Stimulated activated CD4-positive, alpha-beta T cell treated with anti-CD3 and anti-CD28 coated beads, Interleukin-12 subunit alpha, Interleukin-12 subunit beta, amount 100 ng/mL, for 4 hours (primary cell): ENCODE measurements at places on chromosomes 1 and 21.

- no peak for DNase-seq
Observed at GRCh38 chr21:33775100-33775828, 133.0 kb downstream of the ITSN1 start.

DNA sequence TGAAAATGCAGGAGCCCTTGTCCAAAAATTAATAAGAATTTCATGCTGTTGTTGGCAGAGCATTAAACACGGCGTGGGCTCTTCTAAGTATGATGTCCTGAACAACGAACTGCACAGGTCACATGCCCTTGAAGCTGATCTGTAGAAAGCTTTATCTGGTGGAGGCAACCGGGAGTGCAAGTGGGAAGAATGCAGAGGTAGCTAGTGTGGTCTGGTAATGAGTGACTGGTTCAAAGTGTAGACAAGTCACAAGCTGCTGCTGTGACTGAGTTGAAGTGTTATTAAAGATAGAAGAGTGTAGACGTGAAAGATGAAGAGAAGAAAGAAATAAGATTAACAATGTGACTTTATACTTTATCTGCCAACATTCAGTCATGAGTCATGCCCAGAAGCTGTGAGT, 361.9 kb downstream of the TTLL7 start:
- DNase-seq: no peak

DNA sequence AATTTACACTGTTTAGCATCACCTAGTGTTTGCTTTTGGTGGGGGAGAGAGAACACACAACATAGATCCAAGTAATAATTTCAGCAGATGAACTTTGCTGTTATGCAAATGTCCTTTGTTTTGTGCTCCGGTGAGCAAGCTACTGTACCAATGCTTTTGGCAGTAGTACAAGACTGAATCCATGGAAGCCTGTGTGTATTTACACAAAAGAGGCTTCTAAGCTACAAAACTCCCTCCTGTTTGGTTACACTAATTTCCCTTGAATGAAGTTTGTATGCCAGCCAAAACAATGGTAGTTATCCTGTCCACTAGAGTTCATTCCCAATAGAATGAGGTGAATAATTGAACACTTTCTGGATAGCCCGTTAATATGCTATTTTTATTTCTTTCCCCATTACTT, 320.5 kb downstream of the KCTD3 start:
- no peak for DNase-seq

GRCh38 chr1:86000601-86001000, 156.0 kb downstream of the COL24A1 start:
- DNase-seq: no peak

DNA sequence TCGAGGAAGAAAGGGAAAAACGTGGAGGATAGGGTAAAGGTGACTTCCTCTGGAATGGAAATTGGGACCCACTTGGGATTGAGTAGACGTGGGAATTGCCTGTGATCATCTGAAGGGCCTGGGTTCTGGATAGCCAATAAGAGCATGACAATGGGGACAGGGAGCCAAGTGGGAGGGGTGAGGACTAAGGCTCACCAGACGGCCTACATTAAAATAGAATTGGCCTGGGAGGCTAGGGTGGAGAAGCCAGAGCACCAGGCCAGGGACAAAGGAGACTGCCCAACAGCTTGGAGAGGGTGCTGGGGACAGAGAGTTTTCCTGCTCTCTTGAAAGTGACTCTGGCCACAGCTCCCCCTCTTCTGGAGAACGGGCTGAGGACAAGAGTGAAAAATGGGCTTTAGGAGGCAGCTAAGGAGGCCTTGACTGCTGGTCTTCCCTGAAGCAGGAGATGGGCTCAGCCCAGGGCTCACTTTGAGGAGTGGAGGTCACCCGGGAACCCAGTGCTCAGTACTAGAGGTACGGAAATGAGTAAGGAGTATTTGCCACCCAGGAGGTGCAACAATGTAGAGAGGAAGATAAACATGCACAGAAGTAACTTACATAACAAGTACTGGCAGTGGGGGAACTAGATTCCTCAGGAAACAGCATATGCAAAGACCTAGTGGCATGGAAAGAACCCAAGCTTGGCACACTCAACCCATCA, 18.8 kb downstream of the INKA2 start:
- no peak for DNase-seq

DNA sequence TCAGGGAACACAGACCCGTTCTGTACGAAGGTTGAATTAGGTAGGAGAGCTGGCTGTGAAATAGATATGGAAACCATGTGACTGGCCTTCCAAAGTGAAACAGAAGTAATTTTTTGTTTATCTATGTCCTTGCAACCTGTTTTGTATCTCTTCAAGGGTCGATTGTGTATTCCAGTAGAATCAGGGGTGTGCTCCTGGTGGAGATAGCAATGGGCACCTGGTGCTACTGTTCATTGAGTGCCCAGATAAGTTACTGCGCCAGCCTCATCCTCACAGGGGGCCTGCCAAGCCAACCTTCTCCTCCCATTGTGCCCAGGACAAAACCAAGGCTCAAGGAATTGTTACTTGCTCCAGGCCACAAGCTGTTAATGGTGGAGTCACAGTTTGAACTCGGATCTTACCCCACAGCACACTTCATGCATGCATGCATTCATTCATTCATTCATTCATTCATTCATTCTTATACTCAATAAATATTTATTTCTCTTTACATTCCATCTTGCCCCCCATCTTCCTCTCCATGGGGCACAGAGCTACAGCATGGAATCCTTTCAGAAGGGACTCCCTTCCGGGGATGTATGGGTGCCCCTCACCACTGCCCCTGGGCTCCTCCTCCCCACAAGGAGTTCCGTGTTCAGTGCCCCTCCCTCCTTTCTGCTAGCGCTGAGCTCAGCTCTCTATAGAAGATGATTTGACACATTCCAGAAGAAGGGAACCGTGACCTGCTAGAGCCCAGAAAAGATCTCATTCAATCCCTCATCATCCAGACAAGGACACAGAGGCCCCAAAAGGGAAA, 24.0 kb downstream of the ADORA1 start:
- no peak for DNase-seq

- no peak for DNase-seq
Observed at GRCh38 chr1:93906480-93906879, 2.8 kb downstream of the GCLM start.

DNA sequence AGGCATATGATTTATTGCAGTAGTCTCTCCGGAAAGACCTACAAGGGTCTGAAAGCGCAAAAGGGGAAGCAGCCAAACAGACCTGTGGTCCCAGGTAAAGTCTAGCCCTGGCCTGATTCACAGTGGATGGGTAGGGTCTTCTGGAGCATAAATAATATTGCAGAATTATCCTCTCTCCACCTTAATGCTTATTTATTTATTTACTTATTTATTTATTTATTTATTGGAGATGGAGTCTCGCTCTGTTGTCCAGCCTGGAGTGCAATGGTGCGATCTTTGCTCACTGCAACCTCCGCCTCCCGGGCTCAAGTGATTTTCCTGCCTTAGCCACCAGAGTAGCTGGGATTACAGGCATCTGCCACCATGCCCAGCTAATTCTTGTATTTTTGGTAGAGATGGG, 11.8 kb upstream of the KLHDC8A start:
- DNase-seq: no peak
